Right renal cortex interstitium (tissue), 3 donors: ENCODE measurements at places on chromosomes 2 and 18. TPM values are rescaled to one million over a fixed set of nuclear protein-coding genes. Genes with fewer than 3 reads are reported as not detected.
A peak's percentile ranks its signal among the peaks of the same experiment; 100 is the strongest.

The DYNAP gene
- polyA plus RNA-seq = not detected

- no peak for DNase-seq
These were observed 33.2 kb upstream of the ELAC1 start for GRCh38 chr18:50934545-50935211.

DNA sequence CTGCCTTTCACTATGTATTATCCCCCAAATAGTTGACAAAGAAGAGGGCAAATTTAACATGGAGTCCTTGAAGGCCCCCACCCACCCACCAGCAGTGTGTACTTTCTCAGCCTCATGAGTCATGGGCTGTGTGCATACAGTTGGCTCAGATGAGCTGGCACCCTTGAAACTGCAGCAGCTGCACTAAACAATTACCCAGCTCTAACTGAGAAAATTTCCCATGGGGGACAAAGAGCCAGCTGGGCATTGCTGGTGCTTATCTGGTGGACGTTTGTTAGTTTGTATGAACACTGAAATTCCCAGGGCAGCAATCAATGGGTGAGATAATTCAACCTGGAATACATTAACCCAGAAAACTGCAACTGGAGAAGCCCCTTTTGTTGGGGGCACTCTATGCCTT is 131.7 kb downstream of the GCA start:
- no peak for DNase-seq

The LRRTM1 gene
- 28.7 TPM for polyA plus RNA-seq

The KLHL14 gene
- polyA plus RNA-seq = 28.1 TPM

GRCh38 chr2:86081724-86082123 is 24.0 kb downstream of the POLR1A start:
- DNase-seq = no peak

DNA sequence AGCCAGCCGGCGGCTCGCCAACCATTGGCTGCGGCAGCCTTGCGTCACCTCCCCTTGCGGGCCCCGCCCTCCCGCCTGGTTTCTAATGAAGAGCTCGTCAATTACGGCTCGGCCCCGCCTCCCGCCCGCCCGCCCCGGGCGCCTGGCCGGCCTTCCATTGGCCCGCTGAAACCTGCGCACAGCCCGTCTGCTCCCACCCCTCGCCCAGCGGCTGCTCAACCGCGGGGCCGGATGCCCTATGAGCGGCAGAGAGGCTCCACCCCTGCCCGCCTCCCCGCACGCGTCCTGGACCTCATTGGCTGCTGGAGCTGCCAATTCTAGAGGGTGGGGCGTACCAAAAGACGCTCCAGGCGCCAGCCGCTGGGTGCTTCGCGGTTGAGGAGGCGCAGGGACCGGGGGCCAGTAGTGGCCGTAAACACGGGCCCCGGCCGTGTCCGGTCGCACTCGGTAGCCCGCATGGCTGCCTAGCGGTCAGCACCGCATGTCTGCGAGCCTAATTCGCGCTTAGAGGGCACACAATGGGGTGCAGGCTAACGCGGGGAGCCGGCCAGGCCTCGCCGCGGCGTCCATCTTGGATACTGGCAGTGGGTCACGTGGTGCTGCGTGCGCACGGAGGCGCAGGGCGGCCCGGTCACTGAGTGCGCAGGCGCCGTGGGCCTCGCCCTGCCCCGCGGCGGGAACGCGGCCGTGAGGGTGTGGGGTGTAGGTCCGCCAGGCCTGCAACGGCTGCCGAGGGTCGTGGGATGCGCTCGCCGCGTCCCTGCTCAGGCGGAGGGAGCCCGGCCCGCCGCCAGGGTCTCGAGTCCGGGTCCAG is 454 bp upstream of the HDAC4 start:
- peak; percentile 95 for DNase-seq

GRCh38 chr2:73979021-73979420 is 5.7 kb upstream of the TET3 start:
- no peak for DNase-seq

The RTP5 gene
- polyA plus RNA-seq = not detected

DNA sequence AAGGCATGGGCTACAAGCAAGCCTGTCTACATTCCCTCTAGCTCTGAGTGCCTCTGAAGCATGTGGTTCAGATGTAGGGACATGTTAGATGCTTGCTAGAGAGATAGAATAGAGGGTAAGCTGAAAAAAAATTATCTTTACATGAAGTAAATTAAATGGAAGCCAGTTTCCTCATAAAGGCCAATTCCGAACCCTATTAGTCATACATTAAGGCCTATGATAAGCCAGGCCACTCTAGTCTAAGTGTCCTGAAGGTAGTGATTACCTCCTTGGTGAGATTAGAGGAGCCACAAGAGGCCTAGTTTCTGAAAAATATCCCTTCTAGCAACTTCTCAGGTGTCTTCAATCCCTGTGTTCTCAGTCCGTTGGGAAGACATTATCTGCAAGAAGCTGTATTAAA is 72.4 kb upstream of the NPAS2 start:
- no peak for DNase-seq

DNA sequence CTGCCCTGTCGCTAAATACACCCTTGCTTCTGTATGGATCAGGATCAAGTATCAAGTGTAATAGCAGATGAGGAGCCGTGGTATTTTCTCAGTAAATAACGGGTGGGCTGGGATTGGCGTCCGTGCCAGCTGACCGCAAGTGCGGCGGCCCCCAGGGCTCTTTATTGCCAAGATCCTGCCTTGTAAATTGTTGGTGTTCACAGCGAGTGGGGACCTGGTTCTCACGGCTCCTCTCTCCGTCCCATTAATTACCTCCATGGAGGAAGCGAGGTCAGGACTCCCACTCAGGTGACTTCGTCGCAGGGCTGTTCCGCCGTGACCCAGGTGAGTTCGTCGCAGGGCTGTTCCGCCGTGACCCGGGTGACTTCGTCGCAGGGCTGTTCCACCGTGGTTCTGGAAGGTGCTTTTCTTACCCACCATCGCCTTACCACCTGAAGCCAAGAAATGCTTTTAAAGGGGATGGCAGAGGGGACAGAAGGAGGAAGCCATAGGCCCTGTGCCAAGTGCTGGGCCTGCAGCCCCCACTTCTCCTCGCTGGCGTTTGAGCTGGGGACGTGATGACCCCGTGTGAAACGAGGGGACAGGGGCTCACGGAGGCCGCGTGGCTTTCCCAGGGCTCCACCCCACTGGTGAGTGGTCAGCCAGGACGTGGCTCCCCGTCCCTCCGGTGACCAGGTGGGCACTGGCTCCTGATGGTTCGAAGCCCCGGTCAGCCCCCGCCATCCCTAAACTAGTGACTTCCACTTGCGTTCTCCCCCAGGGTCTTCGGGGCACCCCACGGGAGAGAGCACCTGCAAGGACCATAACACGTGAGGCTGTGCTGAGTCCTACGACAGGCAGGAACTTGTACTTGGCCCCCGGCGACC is 118.4 kb downstream of the TWIST2 start:
- DNase-seq = no peak

The DLGAP1 gene
- 4.3 TPM for polyA plus RNA-seq

The TBR1 gene
- polyA plus RNA-seq = not detected

The EPB41L3 gene
- polyA plus RNA-seq = 71.6 TPM

The COL4A3 gene
- polyA plus RNA-seq = 58.0 TPM

- DNase-seq = no peak
These were observed 102.2 kb downstream of the PTGR3 start for GRCh38 chr18:75106746-75107145.

The ASXL3 gene
- 6.0 TPM for polyA plus RNA-seq

The KCNF1 gene
- 1.1 TPM for polyA plus RNA-seq

The SPHKAP gene
- 7.6 TPM for polyA plus RNA-seq

The VWC2L gene
- 0.07 TPM for polyA plus RNA-seq

DNA sequence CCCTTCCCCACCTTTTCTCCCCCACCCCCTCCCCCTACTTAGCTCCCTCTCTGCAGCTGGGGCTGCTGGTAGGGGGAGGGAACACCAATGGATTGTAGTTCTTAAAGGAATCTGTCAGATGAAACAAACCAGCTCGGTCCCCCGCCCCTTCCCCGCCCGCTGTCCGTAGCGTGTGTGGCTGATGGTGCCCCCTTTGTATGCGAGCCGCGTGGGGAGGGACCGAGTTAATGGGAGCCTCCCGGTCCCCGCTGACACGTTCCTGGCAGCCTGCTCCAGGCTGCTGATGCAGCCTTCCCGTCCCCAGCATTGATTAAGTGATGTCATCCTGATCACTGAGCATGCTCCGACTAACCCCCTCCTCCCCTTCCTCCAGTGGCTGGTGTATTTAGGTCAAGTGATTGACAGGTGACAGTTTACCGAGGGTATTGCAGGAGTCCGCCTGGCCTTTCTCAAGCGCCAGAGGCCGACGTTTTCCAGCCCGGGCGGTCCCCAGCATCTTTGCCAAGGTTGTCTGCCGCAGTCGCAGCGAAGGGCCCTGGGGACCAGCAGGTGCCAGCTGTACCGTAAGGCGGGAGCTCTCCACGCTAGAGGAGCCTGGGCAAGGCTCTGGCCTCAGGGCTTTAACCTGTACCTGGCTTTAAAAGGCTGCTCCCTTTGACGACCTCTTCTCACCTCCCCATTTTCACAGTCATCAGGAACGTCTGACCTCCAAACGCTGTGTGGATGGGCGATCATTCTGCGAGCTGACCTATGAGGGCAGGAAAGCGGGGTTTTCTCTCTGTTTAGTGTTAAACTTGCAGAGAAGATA is 1.8 kb downstream of the KIF5C start:
- DNase-seq = no peak

The ACMSD gene
- 49.3 TPM for polyA plus RNA-seq

- no peak for DNase-seq
These were observed 69.1 kb downstream of the EHD3 start for GRCh38 chr2:31302940-31303563.

The IFIH1 gene
- polyA plus RNA-seq = 8.4 TPM

- DNase-seq = no peak
These were observed 316.1 kb upstream of the MYT1L start for GRCh38 chr2:2647141-2647541.

- DNase-seq = no peak
These were observed 150.6 kb downstream of the TMX3 start for GRCh38 chr18:68564351-68564750.

DNA sequence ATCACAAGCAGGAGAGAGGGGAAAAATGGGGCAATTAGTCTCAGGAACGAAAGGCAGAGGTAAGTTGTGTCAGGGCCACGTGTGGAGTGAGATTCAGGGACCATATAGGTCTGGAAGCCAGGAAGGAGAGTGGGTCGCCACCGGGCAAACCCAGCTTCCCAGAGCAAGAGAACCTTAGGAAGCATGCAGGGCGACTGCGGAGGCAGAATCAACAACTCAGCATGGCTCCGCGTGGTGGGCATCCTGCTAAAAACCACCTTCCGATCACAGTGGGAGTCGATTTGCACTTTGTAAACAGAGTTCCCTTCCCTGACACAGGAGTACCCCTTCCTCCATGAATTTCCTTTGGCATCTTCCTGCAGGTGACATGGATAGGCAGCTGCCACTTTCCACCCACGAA is 114.6 kb downstream of the TTC32 start:
- DNase-seq = no peak

DNA sequence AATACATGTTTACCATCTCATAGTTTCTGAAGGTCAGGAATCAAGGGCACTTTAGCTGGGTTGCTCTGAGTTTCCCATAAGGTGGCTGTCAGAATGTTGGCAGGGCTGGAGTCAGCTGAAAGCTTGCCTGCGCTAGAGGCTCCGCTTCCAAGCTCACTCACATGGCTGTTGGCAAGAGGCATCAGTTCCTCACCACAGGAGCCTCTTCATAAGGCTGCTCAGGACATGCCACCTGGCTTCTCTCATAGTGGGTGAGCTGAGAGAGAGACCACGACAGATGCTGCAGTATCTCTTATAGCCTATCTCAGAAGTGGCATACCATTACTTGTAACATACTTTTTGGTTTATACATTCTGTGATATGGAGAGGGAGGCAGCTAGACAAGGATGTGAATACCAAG is 7.2 kb downstream of the HADHB start:
- DNase-seq = no peak

The CDH19 gene
- polyA plus RNA-seq = 0.14 TPM

The TUBB8B gene
- polyA plus RNA-seq = 0.44 TPM

GRCh38 chr2:28068088-28068487 is 177.6 kb downstream of the BABAM2 start:
- no peak for DNase-seq

The NYAP2 gene
- not detected for polyA plus RNA-seq

- DNase-seq = no peak
These were observed 573 bp downstream of the IGFBP2 start for GRCh38 chr2:216633616-216634369.

GRCh38 chr2:28729698-28730097 is 21.9 kb upstream of the PPP1CB start:
- DNase-seq = no peak

The TAF4B gene
- polyA plus RNA-seq = 5.3 TPM

DNA sequence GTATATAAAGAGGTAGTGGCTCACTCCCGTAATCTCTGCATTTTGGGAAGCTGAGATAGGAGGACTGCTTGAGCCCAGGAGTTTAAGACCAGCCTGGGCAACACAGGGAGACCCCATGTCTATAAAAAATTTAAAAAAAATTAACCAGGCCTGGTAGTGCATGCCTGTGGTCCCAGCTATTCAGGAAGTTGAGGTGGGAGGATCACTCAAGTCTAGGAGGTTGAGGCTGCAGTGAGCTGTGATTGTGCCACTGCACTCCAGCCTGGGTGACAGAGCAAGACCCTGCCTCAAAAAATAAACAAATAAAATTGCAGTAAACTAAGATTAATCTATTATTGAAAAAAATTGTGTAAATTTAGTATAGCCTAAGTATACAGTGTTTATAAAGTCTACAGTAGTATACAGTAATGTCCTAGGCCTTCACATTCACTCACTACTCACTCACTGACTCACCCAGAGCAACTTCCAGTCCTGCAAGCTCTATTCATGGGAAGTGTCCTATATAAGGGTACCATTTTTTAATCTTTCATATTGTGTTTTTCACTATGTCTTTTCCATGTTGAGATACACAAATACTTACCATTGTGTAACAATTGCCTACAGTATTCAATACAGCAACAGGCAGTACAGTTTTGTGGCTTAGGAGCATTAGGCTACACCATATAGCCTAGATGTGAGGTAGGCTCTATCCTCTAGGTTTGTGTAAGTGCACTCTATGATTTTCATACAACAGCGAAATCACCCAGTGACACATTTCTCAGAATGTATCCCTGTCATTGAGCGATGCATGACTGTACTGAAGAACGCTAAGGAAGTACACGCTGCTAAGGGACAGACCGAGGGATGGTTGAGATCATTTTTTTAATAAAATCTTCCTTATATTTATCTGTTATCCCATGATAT is 10.4 kb upstream of the MAP4K3 start:
- no peak for DNase-seq

The MAPRE3 gene
- polyA plus RNA-seq = 11.9 TPM

- no peak for DNase-seq
These were observed 191.7 kb upstream of the ALKAL2 start for GRCh38 chr2:479490-480176.

GRCh38 chr2:109348671-109349502 is 219.9 kb downstream of the SH3RF3 start:
- DNase-seq = no peak

The SAG gene
- polyA plus RNA-seq = 0.07 TPM
